ENCODE measurements at places on chromosomes 16 and 17.

DNA sequence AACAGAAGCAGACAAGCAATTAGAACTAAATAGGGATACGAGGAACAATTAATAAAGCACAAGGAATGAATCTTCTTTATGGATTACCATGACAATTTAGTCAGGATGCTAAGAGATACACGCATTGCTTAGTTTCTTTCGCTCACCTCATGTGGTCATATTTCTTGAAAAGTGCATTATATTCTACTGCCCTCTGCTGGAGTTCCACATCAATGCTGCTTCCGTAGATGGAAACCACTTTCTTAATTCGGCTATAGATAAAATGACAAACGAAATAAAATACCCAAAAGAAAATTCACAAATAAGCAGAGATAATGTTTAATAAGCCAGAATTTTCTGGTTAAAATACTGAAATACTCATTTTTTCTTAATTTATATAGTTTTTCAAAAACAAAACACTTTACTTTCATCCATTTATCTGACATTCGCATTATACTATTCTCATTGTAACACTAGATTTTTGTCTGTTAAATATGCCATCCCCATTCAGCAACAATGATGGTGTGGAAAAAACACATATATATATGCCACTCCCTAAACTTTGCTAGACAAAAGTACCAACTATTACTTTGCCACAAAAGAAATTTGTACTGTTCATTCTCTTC, 22.0 kb upstream of the PHLPP2 start:
- DNase-seq = no peak

DNA sequence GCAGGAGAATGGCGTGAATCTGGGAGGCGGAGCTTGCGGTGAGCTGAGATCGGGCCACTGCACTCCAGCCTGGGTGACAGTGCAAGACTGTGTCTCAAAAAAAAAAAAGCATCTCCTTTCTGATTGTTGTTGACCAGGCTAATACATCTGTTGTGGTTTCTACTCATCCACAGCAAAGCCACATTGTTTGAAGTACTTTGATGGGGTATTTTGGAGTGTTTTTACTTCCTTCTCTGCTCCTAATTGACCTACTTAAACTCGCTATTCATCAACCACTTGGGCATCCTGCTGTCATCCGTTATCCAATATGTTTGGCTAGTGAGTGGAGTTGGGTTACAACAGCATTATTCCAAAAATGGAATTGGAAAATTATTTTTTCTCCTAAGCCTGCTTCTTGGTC, 3.5 kb upstream of the CDC27 start:
- DNase-seq = no peak

GRCh38 chr17:10748531-10749181, 18.8 kb upstream of the TMEM220 start:
- DNase-seq = no peak

DNA sequence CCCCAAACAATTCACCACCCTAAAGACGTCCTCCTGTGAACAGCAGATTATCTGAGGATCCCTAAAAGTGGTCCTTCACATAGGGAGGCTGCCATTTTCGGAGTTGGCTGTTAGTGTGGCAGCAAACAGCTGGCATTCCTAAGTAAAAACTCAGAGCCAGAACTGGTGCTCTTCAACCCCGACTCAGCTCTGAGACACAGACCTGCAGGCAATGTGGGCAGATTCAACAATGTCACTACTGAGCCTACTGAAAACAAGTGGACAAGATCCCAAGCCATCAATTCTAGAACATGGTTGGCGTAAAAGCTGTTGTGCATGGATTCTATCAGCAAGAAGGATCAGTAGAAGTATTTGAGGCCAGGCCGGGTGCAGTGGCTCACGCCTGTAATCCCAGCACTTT, 247.2 kb downstream of the NTN1 start:
- DNase-seq = no peak

- DNase-seq = no peak
These were observed 57.8 kb downstream of the NEUROD2 start for GRCh38 chr17:39549747-39550573.

DNA sequence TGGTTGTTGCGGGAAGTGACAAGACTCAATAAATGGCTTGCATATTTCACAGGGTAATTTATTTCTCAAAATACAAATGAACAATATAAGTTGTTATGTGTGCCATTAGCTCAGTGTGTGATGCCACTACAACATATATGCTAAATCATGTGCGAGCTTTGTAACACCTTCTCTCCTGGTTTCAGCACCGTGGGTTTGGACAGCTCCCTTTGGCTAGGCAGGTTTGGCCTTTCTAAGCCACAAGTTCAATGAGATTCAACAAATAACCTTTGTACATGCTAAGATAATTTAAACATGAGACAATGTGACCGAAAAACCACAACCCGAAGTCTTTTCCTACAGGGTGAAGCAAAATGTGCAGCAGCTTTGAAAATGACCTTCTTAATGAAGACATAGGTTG, 563.9 kb downstream of the TMEM114 start:
- DNase-seq = no peak

GRCh38 chr16:78838276-78838675, 738.8 kb downstream of the WWOX start:
- DNase-seq = no peak

GRCh38 chr17:73096211-73096610, 3.7 kb upstream of the SLC39A11 start:
- no peak for DNase-seq

DNA sequence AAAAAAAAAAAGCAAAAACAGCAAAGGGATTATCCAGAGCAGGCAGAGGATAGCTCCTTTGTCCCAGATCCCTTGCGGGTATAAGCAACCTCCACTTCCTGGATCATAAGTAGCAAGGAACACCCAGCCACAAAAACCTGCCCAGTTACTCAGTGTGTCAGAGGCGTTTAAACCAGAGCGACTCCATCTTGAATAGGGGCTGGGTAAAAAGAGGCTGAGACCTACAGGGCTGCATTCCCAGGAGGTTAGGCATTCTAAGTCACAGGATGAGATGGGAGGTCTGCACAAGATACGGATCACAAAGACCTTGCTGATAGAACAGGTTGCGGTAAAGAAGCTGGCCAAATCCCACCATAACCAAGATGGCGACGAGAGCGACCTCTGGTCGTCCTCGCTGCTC, 33.4 kb upstream of the HELZ start:
- no peak for DNase-seq
